Osteocyte (in vitro differentiated cells): ENCODE measurements at places on chromosomes 6 and 20. TPM values are rescaled to one million over a fixed set of nuclear protein-coding genes. Genes with fewer than 3 reads are reported as not detected.

GRCh38 chr6:153167907-153168306 lies 36.8 kb upstream of the RGS17 start:
- peaks cover 29% of the 10 kb centered on the region for H3K4me1 ChIP-seq
- no peaks in the 10 kb centered on the region for H3K27me3 ChIP-seq
- no peak for DNase-seq
- H3K36me3 ChIP-seq, result no peaks in the 10 kb centered on the region

DNA sequence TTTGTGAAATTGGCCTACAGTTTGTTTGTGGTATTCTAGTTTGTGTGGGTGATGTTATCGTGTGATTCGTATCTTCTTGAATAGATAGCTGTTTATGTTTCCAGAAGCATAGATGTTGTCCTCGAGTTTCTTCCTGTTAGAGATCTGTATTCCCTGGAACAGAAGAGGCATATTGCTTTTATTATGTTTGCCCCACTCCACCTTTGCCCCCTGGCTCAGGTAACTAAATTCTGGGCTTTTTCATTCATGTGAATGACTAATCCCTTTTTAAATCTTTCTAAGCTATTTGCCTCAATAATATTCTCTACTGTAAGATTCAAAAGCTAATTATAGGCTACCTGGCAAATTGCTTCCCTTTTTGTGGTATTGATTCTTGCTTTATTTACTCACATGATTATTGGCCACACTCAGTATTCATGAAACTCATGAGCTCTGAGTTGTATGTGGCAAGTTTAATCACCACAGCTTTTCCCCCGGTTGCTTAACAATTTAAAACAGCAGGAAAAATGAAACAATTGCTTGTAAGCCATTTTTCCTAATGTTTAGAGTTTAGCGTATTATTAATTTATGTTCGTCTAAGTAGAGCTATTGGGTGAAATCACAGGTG lies 12.6 kb downstream of the RNF217 start:
- no peaks in the 10 kb centered on the region for H3K27me3 ChIP-seq
- peaks cover 45% of the 10 kb centered on the region for H3K4me1 ChIP-seq
- peaks cover 51% of the 10 kb centered on the region for H3K36me3 ChIP-seq
- DNase-seq, result no peak
- no peak overlapping the region for H3K27ac ChIP-seq

AIF1 gene
- total RNA-seq, result not detected in 2 replicates

NTSR1 gene
- 0.11 and 0.16 TPM in 2 replicates for total RNA-seq

DNA sequence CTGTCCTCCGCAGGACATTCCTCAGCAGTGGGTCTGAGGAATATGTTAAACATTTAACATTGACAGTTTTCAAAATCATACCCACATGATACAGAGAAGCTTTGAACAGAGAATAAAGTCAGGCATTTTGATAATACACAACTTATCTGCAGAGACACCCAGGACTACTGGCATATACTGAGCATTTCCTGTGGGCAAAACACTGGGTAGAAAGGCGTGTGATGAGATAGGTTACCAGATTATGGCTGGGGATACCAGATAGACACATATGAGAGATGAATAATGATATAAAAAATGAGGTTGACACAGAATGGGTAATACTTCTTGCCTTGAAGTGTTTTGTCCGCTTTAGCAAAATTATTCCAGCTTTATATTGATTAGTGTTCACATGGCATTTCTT lies 31.4 kb upstream of the TRIM26 start:
- H3K4me1 ChIP-seq, result no peaks in the 10 kb centered on the region
- no peaks in the 10 kb centered on the region for H3K36me3 ChIP-seq
- no peak overlapping the region for H3K4me3 ChIP-seq

- no peak overlapping the region for H3K27ac ChIP-seq
- no peaks in the 10 kb centered on the region for H3K36me3 ChIP-seq
- no peaks in the 10 kb centered on the region for H3K4me1 ChIP-seq
Measured at GRCh38 chr6:164216368-164216767, 801.9 kb downstream of the QKI start.

DNA sequence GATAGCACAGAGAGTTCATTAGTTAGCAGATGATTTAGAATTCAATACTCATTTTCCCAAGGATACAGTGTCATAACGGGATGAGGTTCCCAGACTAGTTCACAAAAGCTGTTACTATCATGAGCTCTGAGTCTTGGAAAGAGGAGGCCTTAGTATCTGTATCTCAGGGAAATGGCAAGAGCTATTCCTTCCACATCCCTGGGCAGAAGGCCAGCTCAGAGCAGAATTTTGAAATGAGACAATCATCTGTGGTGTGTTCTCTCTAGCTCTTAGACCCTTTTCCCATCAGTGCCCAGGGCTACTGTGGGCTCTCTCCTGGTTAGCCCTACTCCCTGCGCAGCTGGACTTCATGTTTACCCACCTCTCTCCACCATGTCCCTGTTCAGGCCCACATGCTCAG lies 64.5 kb downstream of the JAG1 start:
- H3K36me3 ChIP-seq, result peaks cover 2% of the 10 kb centered on the region
- peaks cover 60% of the 10 kb centered on the region for H3K4me1 ChIP-seq
- H3K4me3 ChIP-seq, result no peak overlapping the region

TCF21 gene
- total RNA-seq, result not detected in 2 replicates

KIAA0408 gene
- total RNA-seq, result 0.27 TPM in 1 of 2 replicates, not detected in the other

DNA sequence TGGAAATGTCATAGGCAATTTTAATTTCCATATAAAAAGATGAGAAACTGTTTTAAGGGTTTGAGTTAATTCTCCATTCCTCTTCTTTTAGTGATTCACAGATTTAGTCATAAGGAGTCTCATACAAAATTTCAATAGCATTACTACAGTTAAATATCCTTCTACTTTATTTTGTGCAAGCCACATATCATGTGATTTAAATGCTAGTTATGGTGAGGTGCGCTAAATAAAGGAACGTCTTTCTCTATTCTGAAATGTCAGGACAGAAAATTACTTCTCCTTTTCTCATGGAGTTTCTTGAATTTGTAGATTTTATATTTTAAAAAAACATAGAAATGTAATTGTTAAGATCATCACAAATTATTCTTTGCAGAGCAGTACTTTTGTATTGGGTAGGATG lies 50.0 kb upstream of the SUPT3H start:
- H3K27me3 ChIP-seq, result no peaks in the 10 kb centered on the region
- DNase-seq, result no peak
- peaks cover 22% of the 10 kb centered on the region for H3K36me3 ChIP-seq
- no peak overlapping the region for H3K4me3 ChIP-seq
- peaks cover 72% of the 10 kb centered on the region for H3K4me1 ChIP-seq

BMP5 gene
- not detected in 2 replicates for total RNA-seq

NKAPL gene
- total RNA-seq, result not detected in 2 replicates

- no peak for DNase-seq
- no peak overlapping the region for H3K27ac ChIP-seq
- no peak overlapping the region for H3K4me3 ChIP-seq
Measured at GRCh38 chr6:37940074-37940847, 120.7 kb downstream of the ZFAND3 start.

DNA sequence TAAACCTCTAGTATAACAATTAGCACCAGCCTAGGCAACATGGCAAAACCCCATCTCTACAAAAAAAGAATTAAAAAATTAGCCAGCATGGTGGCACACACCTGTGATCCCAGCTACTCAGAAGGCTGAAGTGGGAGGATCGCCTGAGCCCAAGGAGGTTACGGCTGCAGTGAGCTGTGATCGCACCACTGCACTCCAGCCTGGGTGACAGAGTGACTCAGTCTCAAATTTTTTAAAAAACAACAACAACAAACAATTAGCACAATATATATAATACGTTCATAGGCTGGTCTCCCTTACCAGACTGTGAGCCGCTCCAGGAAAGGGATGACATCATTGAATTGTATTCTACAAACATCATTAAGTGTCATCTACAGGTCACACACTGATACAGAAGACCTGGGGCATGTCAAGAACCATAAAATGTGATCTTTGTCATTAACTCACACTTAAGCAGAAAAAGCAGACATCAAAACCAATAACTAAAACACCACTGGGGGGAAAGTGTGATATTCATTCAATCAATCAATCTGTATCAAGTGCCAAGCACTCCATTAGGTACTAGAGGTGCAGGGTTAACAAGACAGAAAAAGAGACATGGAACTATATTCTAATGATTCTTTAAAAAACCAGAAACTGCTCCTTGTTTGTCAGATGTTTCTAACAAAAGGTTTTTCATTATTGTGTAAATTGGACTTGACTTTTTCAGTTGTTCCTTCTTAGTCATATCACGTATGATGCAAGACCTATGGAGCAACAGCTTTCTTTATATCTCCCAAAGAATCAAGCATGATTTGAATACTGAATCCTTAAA lies 17.8 kb downstream of the MAP3K5 start:
- H3K36me3 ChIP-seq, result no peaks in the 10 kb centered on the region
- no peak overlapping the region for H3K27ac ChIP-seq
- no peaks in the 10 kb centered on the region for H3K27me3 ChIP-seq
- no peak for DNase-seq
- no peak overlapping the region for H3K4me3 ChIP-seq
- no peaks in the 10 kb centered on the region for H3K4me1 ChIP-seq

DNA sequence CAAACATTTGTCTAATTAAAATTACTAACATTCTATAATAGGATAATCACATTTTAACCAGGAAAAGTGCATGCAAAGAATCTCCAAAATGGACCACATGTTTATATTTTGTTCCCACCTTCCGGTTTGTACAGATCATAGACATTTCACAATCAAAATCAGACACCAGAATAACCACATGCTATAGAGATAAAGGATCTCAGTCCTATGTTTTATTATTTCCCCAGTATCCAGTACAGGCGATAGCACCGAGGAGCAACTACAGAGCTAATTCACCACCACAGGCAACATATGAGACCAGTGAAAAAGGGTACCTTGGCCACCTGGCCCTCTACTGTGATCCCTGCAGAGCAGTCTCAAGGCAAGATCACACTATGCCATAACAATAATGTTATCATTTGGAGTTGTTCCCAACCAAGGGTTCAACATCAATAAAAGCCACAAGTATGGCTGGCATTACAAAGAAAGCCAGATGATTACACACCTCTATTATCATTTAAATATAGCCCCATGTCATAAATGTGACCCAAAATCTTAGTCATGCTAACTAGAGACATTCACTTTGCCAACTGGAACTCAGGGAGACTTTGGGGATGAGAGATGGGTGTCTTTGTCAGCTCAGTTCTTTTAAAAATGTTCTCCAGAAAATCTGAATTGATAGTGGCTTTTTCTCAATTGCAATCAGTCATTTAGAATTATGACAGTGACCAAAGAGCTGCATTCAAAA lies 46.7 kb downstream of the RALGAPA2 start:
- H3K27ac ChIP-seq, result no peak overlapping the region
- no peaks in the 10 kb centered on the region for H3K36me3 ChIP-seq
- DNase-seq, result no peak
- H3K4me1 ChIP-seq, result peaks cover 16% of the 10 kb centered on the region
- no peaks in the 10 kb centered on the region for H3K27me3 ChIP-seq
